ENCODE measurements at places on chromosomes 5 and 9.

DNA sequence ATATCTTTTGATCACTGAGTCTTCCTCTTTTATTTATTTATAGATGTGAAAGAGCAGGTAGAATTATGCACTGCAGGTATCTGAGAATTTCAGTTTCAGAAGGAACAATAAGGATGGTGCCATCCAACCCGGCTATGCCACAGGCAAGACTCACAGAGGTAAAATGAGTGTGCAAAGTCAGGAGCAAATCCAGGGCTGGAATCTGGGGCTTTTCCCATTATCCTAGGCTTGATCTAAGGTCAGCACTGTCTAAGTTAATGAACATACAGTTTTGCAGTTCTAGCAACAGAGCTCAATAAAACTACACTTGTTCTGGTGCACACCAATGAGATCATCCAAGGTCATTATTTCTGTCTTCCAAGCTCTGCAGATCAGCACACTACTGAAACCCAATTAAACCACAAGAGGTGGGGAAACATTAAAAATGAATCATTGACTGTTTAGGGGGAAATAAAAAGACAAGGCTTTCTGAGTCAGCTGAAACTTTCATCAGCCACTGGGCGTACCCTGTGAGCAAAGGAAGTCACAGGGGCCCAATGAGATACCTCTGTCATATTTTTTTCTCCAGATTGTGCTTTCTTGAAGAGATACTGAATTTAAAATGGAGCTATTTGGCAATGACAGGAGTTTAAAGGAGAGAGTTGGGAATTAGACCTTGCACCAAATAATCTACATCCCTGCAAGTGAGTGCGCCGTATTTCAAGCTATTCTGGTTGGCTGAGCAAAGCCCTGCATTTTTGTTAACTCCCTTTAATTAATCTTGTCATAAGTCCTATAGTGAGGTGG, 662.2 kb upstream of the ZNF608 start:
- peak; percentile 92 for DNase-seq

DNA sequence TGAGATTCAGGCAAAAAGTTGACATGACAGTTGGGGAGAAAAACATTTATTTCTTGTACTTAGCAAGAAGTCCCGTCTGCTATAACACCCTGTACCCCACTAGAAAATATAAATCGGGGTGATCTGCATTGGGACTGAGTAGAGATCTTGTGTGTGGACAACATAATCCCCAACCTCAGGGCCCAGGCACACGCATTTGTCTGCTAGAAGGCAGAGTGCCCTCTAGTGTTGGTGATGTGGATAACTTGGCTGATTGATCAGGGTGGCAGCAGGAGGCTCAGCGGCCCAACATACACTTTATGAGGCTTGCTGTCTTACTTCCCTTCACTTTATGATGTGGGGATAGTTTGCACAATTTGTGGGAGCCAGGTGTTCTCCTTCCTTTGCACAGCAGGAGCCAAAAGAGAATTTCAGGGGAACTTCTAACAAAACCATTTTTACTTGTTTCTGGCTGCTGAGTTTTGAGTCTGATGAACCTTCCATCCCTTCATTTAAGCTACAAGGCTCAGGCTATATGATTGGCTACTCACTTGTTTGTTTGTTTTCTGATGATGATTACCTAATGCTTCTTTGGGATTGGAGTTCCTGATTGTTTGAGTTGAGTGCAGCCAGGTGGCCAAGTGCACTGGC, 263.2 kb downstream of the DMAC1 start:
- peak; percentile 15 for DNase-seq

GRCh38 chr5:14364096-14364495, 217.5 kb upstream of the OTULINL start:
- DNase-seq = no peak

- DNase-seq = peak; percentile 36
These were observed 64.2 kb downstream of the FGF18 start for GRCh38 chr5:171483551-171484135.

DNA sequence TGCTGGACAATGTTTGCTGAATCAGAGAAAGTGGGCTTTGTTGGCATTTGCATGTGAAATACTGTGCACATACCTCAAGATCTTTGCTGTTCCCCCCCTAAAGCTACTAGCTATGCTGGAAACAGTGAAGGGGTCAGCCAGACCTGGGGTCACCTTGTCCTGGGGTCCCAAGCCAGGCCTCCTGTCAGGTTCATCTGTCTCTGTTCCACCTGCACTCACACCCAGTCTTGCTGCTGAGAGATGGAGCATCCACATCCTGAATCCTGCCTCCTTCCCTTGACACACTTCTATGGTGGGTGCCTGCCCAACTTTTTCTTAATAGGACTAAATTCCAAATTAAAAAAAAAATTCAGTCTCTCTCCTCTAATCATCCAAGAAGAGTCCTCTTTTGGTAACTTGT, 4.0 kb upstream of the ABL1 start:
- no peak for DNase-seq
